Hematopoietic multipotent progenitor cell treated with erythropoietin and hydrocortisone succinate and interleukin-3 and kit ligand, for 6 days (in vitro differentiated cells): ENCODE measurements at places on chromosomes 13 and 19.

DNA sequence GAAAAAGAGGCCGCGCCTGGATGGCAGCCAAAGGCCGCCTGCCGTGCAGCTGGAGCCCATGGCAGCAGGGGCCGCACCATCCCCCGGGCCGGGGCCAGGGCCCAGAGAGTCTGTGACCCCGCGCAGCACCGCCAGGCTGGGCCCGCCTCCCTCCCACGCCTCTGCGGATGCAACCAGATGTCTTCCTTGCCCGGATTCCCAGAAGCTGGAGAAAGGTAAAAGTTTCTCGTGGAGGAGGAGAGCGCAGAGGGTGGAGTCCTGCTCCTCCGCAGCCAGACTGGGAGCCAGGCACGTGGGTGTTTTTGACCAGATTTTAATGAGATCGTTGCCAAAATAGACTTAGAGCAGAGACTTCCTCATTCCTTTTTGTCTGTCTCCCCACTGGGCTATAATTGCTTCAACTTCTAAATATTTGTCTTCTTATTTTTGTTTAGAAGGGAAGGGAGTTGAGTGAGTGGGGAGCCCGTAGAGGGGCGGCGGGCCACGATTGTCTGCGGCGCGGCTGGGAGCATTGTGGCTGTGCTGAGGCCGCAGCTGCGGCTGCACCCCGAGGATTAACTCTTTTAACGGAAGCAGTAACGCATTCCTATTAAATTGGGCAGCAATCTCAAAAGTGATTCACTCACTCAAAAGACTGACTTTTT is 22.8 kb upstream of the NDUFS7 start:
- no peak for DNase-seq

GRCh38 chr19:7706188-7706954 is 4.4 kb upstream of the FCER2 start:
- DNase-seq = no peak

DNA sequence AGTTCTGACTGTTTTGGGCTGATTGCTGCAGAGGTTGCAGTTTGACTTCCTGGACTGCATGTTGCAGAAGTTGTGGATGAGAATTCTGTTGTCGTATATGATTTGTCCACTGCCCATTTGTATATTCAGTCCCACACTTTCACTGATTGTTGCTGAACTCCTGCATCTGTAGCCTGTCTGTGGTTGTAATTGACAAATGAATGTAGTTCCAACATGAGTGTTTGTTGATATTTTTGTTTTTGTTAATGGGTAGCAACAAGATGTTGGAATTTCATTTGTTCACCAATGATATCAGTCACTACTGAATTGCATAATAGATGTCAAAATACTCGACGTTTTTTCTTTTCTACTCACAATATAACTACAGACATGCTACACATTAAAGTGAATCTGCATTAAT is 533.9 kb downstream of the DCT start:
- no peak for DNase-seq

DNA sequence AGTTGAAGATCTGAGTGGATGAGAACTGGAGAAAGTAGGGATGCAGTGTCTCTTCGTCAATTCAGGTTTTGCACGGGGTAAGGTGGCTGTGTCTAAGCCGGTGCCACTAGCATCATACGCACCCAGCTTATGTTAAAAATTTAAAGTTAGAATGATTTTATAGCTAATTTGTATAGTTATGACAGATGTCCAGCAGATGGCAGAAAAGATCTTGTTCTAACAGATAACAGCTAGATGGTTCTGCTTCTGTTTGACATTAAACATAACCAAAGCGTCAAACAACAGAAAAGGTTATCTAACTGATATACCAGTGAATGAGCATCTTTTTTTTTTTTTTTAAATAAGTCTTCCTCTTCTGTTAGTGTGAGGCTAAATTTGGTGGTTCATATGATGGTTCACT is 18.8 kb upstream of the EDDM13 start:
- DNase-seq = peak; percentile 94

- DNase-seq = peak; percentile 27
Measured at GRCh38 chr19:19202707-19203011, 555 bp downstream of the NR2C2AP start.

GRCh38 chr13:23467932-23468278 is 34.4 kb upstream of the SACS start:
- DNase-seq = no peak

DNA sequence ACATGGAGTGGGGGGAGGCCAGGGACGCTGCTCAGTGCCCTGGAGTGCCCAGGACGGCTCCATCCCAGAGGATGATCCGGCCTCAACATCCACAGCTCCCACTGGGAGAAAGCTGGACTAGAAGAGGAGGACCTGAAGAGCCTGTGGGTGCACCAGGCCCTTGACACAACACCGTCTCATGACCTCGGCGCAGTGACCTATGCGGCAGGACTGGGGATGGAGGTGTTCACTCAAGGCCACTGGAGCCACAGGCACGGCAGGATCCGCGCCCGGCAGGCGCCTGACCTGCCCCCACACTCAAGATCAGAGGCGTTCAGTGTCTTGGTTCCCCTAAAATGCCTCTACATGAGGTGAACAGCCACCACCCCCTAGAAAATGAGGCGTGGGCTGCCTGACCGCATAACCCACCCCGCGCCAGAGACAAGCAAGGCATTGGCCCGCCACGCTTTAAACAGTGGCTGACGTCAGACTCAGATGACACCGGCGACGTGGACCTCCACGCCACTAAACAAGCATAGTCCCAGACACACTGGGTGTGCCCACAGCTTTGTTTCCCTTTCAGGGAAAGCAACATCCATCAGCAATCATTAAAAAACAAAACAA is 8.0 kb downstream of the SGTA start:
- no peak for DNase-seq

DNA sequence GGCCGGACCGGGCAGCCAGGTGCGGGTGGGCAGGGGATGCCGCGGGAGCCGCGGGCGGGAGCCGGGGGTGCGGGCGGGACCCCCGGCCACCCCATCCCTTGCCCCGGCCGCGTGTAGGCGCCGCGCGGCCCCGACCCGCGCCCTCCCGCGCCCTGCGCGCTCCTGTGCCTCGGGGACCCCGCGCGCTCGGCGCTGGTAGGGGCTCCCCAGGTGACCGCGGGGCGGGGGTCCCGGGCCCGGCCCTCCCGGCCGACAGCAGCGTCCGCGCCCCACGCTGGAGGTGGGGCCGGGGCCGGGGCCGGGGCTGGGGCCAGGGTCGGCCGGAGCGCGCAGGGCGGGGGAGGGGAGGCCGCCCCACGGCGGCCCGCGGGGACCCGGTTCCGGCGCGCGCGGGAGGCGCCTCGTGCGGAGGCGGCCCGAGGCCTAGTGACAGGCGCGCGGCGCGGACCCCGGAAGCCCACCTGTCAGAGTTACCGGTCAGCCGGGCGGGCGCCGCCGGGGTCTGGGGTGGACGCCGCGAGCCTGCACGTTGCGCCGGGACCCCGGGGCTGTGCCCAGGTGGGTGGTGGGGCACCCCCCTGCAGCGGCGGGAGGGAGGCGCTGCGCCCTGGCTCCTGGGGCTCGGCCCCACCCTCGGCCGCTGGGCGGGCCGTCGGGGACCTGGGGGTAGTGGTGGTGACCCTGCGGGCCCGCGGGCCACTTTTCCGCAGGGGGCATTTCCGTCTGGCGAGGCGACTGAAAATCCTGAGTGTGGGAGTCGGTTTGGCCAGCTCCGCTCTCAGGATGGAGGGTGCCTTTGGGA is 518 bp downstream of the TFDP1 start:
- peak; percentile 49 for DNase-seq

DNA sequence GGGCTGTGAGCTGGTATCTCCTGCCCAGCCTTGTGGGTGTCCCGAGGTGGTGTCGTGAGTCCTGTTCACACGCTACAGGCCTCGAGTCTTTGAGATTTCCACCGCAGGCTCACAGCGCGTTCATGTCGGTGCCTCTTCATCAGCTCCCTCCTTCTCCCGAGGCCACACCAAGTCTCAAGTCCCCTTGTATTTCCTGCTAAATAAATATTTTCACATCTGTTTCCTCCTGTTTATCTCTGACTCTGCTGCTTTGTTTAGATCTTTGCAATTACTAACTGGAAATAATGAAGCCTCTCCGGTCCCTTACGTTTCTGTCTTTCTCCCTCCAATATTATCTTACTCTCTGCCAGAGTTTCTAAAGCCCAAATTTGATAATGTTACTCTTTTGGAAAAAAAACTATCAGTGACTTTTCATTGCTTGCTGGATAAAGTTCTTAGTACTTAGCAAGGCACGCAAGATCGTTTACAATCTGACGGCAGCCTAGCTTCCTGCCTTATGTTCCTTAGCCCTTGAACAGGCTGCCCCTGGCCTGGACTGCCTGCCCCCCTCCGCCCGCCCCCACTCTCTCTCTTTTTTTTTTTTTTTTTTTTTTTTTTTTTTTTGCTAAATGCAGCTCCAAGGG is 130.5 kb upstream of the RNF113B start:
- no peak for DNase-seq
